Anterior cingulate cortex (tissue), 58 donors: ENCODE measurements at places on chromosomes 6 and 20.

- no peak for DNase-seq
These were observed 256 bp downstream of the CDK19 start for GRCh38 chr6:110815015-110815410.

DNA sequence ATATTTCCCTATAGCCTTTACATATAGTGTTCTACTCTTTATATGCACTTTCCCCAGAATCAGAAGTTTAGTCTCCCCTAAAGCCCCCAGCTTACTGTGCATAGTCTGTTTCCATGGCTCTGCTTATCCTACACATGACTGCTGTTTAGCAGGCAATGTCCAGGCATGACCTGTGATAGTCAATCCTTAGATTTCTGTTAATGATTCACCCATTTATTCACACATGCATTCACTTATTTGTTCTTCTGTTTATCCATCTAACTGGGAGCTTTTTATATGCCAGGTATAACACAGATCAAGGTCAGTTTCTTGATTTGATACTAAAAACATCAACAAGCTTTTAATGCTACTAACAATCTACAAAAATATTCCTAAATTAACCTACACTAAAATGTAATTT, 300.8 kb downstream of the PHF3 start:
- DNase-seq, result no peak

DNA sequence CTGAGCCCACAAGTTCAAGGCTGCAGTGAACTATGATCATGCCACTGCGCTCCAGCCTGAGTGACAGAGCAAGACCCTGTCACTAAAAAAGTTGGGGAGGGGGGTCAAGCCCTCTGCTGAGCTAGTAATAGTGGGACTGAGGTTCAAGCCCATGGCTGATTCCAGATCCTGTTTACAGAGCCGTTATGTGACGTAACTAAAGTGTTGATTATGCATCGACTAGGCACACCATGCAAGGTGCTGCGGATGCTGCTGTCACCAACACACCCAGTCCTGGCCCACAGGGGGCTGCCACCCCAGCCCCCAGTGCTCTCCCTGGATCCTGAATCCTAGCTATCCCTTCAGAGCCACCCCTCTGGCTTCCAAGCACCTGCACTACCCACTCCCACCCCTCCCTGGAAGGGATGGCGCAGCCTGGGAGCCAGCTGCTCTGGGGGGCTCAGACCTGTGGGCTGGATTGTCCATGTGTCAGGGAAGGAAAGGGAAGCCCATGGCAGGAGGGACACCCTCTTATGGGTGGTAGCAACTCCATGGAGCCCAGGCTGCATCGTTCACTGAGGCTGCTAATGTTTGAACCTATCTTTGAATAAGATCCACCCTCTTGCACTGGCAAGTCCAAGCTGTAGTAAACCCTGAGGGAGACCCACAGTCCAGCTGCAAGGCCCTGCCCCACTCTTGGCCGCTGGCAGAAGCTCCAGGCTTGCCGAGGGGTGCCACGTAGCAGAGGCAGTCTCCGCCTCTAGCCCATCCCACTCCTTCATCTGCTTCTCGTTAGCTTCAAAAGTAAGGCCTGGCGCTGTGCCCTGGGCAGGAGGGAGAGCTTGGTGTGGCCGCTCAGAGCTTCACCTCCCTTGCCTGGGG, 95.0 kb downstream of the SNX5 start:
- DNase-seq, result no peak

DNA sequence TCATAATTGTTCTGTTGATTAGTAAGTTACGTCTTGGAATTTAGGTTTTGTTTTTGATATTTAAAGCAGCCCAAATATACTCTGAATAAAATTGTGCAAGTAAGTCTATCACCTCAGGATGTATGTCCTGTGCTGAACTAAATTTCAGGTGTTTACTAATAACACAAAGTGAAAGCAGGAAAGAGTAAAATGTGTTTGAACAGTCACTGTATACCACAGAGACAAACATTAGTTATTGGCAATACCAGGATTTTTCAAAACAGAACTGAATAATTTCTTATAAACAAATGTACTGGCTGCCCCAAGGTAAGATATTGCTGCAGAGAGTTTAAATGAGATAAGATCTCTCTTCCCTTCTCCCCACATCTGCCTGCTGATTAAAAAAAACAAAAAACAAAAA, 404.7 kb upstream of the RUNX2 start:
- no peak for DNase-seq

DNA sequence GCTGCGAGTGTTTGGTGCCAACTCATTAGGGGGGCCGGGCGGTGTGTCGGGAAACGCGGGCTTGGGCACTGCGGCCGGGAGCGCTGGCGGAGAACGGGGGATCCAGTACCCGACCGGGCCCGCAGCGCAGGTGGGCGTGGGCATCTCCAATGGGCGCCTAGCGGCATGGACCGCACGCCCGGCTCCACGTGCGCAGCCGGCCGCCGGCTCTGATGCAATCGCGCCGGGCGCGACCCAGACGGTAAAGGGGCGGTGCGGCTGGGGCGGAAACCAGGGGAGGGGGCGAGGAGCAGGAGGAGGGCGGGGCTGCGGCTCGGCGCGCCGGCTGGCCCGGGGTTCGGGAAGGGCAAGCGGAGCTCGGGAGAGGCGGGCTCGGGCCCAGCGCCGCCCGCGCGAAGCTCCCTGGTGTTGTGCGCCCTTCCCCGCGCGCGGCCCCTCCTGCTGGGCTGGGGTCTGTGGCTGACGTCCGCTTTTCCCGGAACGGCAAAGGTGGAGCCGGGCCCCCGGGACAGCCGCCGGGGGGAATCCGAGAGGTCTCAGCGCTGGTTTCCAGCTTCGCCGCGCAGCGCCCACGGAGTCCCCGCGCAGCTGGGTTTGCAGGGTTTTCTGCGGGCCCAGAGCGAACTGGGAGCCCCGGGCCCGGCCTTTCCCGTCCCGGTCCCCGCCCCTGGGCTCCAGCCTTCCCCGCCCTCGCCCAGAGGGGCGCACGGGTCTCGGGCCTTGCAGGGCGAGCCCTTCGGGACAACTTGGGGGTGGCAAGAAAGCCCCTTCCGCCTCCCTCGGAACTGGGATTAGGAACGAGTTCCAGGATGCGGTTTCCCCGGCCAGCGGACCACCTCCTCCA, 867 bp downstream of the MTHFD1L start:
- peak; percentile 82 for DNase-seq

GRCh38 chr20:1809131-1809572, 86.1 kb upstream of the SIRPA start:
- DNase-seq, result no peak
